ENCODE measurements at places on chromosomes 11 and 22. TPM values are rescaled to one million over a fixed set of nuclear protein-coding genes. Genes with fewer than 3 reads are reported as not detected.

GRCh38 chr22:29037340-29037932 is 24.2 kb downstream of the C22orf31 start:
- no peak for DNase-seq

Gene TRIM5
- total RNA-seq = 25.1 TPM

DNA sequence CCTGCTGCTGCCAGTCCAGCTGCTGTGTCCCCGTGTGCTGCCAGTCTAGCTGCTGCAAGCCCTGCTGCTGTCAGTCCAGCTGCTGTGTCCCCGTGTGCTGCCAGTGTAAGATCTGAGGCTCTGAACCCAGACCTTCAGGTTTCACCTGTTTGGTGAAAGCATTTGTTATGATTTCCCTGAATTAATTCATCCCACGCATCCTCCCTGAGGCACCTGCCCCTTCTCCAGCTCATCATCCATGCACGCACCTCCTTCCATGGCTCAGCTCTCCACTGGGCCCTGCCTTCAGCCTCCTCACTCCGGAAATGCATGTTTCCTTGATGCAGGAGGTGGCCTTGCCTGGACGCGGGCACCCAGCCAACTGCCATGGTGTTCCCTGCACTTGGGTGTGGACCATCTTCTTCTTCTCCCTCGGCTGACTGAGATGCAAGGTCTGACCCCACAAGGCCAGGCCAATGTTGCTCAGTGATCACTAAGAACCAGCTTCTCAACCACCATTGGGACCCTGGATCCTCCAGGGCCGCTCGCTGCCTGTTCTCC is 788 bp downstream of the KRTAP5-10 start:
- DNase-seq = no peak

GRCh38 chr22:32800158-32800882 is 1.2 kb upstream of the TIMP3 start:
- DNase-seq = no peak

- no peak for DNase-seq
Measured at GRCh38 chr11:27938011-27938410, 169.9 kb downstream of the KIF18A start.

Gene NAV2
- total RNA-seq = 15.6 TPM

GRCh38 chr11:61834278-61835048 is 6.4 kb downstream of the FADS2 start:
- peak; percentile 43 for DNase-seq

Gene MAML2
- 4.7 TPM for total RNA-seq

DNA sequence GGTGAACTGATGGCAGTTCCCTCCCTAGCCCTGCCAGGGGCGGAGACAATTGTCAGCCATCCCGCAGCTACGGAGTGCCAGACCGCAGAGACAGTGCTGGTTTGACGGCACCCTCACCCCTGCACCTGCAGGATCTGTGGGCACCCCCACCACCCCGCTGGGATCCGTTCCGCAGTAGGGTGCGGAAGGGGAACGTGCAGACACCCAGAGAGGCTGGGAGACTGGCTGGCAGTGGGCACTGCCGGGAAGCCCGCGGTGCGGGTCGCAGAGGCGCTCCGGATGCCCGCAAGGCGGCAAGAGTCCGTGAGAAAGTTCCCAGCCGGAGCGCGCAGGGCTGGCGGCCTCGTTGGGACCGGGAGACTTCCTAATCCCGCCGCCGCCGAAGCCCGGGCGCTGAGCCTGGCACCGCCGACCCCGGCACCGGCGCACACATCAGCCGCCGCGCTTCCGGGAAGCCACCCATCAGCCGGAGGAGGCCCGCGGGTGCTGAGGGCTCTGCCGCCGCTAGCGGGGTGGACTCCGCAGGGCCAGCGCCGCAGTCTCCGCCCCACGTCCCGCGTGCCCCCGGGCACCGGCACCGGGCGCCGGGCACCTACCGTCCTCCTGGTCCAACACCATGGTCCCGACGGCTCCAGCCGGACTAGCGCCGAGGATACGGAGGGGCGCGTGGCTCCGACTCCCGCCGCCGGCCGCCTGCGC is 4.3 kb upstream of the LMO1 start:
- no peak for DNase-seq

- DNase-seq = no peak
Measured at GRCh38 chr11:107218123-107219013, 200.1 kb upstream of the GUCY1A2 start.

Gene HTR3B
- not detected for total RNA-seq

DNA sequence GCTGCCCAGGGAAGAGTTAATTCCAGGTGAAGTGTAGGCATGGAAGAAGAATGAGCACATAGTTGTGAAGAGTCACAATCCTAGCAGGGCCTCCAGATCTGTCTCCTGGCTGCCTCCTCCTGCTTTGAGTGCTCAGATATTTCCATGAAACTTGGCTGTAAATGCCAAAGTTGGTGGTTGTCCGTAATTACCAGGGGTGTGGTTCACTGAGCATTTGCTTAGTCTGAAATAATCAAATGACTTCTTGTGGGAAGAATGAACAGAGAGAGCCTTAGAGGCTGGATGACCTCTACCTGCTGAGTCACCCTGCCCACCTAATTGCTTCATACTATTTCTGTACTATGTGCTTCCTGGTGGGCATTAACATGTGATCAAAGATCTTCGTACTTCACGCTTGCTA is 50.9 kb downstream of the APIP start:
- no peak for DNase-seq

GRCh38 chr11:2781408-2782274 is 81.8 kb upstream of the KCNQ1OT1 start:
- no peak for DNase-seq

DNA sequence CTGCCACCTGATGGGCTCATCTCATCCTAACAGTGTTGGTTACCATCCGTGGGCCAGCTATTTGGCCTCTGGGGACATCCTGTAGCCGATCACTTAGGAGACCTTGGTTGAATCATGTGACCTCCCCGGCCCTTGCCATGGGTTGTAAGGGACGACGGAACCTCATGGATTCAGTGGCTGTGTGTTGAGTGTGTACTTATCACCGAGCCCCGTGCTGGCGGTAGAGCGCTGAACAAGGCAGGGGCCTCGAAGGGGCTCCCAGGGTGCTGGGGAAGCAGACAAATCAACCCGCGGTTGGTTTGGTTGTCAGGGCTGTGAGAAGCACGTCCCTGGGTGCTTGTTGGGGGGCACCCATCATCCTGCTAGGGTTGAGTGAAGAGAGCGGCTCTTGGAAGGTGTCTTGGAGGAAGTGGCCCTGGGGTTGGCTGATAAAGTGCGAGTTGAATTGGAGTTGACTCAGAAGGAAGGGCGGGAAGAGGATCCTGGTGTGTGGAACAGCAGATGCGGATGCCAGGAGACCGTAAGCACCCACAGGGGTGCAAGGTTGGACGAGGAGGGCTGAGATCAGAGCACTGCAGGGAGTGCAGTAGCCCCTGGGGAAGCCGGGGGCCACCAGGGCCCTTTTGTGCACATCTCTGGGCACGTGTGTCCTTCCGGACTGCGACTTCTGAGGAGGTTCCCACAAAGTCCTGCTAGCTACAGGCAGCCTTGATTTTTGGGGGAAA is 53.6 kb downstream of the MPPED1 start:
- no peak for DNase-seq

- no peak for DNase-seq
Measured at GRCh38 chr11:103183981-103184611, 74.9 kb downstream of the DYNC2H1 start.

- no peak for DNase-seq
Measured at GRCh38 chr11:19474211-19474610, 233.5 kb upstream of the E2F8 start.

Gene CARD10
- total RNA-seq = 4.7 TPM

GRCh38 chr11:78354408-78355308 is 63.0 kb downstream of the GAB2 start:
- DNase-seq = peak; percentile 21

GRCh38 chr11:66878474-66878873 is 21.6 kb downstream of the LRFN4 start:
- no peak for DNase-seq

GRCh38 chr11:16603890-16604793 is 134.3 kb upstream of the C11orf58 start:
- DNase-seq = no peak

Gene PI4KA
- total RNA-seq = 24.6 TPM

- DNase-seq = peak; percentile 12
Measured at GRCh38 chr22:20571531-20572007, 64.2 kb downstream of the MED15 start.

- DNase-seq = no peak
Measured at GRCh38 chr11:74257959-74258553, 53.4 kb downstream of the P4HA3 start.

- no peak for DNase-seq
Measured at GRCh38 chr22:48445113-48445827, 1382.4 kb downstream of the BRD1 start.

Gene MS4A4A
- not detected for total RNA-seq

Gene KLHL35
- total RNA-seq = 4.7 TPM

- no peak for DNase-seq
Measured at GRCh38 chr11:65445101-65445603, 22.6 kb downstream of the NEAT1 start.

Gene BBOX1
- not detected for total RNA-seq

Gene APOL5
- not detected for total RNA-seq

- DNase-seq = peak; percentile 31
Measured at GRCh38 chr11:46112961-46113607, 8.2 kb downstream of the PHF21A start.

GRCh38 chr11:125055107-125055715 is 7.9 kb upstream of the SLC37A2 start:
- no peak for DNase-seq

DNA sequence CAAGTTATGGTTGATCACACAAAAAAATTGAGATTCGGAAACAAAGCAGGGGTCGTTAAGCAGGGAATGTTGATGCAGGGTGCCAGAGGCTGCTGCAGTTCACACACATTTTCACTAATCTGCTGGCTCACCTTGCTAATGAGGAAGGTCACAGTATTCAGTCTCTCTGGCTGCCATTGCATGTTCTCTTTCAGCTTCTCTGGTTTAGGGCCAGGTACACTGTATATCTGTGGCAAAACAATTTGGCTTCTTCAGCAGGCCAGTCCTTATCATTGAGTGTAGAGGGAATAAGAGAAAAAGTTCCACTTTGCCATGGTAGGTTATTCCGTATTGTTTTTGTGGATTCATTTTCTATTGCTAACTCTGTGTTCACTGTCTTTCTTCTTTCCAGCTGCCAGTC is 283.7 kb upstream of the ANO3 start:
- no peak for DNase-seq

DNA sequence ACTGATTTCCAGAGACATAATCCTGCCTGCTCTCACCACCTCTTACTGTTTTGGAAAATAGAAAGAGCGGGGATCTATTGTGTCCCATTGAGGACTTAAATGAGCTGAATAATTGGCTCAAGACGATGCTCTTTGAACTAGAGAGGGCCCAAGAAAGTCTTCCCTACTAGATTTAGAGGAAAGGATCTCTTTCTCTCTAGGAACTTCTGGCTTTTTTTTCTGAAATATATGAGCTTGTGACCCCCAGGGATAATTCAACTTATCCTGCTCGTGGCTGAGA is 461.4 kb upstream of the KIRREL3 start:
- no peak for DNase-seq

- no peak for DNase-seq
Measured at GRCh38 chr11:71235719-71236118, 16.7 kb downstream of the SHANK2 start.

DNA sequence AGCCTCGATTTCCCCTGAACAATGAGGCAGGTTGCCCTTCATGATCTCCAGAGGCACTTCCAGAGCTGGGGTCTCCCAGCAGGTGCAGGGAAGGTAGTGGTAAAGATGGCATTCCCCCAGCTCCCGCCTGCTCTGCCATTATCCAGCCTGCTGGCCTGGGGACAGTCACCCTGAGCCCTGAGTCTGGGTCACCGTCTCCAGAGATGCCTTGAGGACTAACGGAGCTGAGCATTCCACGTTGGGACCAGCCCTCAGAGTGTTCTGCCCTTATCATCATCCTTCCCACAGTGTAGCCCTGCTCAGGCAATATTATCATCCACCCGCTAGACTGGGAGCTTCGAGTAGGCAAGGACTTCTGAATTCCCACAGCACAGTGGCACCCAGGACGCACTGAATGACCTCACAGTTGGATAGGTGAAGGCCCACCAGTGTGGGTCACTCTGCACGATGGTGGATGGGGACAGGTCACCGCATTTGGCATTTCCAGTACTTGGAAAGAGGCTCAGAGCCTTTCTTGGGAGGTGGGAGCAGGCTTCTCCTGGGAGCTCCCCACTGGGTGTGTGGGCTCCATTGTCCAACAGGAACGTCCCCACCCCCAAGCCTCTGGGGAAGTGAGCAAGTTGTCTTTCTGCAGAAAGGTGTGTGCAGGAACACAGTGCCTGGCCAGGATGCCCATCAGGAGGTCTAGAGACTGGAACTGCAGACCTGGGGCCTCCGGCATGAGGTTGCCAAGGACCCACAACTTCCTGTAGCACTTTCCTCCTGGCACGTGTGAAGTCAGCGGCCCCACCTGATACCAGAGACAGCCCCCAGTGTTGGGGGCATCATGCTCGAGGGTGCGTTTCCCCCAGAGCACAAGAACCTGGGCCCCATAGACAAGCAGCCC is 51.4 kb upstream of the WNT7B start:
- no peak for DNase-seq

DNA sequence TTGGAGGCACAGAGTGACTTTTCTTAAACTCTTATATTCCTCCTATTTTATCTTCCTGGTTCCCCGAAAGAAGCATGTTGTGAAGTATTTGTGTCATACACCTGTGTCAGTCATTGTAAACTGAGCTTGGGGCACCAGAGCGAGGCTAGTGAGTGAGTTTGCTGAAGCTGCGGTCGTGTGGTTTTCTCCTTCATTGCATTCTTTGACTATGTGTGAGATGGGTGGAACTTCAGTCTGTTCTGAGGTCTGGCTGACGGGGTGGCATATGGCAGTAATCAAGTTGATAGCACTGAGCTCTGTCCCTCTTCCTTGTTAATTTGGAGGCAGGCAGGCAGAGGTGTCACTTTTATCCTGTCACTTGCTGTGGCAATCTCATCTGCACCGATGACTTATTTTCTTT is 4.2 kb downstream of the VPS26B start:
- no peak for DNase-seq

Gene TSPO
- 183 TPM for total RNA-seq

DNA sequence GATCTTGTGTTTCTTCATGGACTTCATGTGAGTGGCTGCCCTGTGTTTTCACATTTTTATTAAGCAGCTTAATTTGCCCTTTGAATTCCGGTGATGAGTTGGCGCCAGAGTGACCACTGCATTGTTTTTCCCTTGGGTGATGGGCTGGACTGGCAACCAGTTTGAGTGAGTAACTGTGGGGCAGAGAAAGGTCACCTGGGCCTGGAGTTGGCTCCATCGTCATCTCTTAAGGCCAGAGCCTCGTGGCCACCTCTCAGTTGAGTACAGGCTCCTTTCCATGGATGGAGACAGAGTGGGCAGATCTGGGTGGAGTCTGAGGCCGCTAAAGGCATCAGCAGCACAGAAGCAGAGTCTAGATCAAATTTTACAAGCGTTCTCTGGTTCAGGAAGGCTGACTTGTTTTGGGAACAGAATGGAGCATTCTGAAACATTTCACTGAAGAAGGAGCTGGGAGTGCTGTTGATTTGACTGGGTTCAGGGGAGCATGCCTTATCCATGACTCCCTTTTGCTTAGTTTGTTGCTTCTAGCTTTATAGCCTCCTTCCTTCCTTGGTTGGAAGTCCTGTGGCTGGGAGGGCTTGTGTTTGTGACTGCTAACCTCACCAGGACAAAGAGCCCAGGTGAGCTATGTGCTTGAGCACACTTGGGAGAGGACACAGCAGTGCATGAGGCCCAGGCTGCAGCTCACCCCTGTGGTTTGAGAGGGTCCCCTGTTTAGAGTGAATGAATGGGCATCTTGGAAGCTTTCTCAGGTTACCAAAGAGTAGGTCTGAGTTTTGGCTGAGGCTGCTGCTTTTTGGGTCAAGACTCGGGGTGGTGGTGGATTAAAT is 7.8 kb downstream of the BCR start:
- no peak for DNase-seq

- no peak for DNase-seq
Measured at GRCh38 chr11:95042239-95042638, 7.0 kb upstream of the KDM4F start.
